ENCODE measurements at places on chromosomes 6 and 20.

DNA sequence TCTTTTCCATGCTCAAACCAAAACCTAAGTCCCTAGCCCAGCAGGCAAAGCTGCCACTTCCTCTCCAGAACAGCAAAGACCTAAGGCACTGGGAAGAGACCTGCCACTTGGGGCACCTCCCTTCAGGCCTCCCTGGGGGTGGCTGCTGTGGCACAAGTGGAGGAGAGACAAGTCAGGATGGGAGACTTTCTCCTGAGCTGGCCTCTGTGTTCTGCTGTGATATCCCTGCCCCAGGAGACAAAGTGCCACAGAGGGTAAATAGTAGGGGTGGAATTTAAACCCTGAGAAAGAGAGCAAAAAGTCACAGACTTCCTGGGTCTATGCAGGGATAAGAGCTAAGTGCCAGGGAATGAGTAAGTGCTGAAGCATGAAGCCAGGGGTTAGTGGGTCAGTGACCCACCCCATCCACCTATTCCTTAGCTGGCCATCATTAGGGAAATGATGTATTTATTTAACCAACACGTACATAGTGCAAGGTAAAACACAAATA, 84.2 kb downstream of the MRPL14 start:
- no peak for DNase-seq

DNA sequence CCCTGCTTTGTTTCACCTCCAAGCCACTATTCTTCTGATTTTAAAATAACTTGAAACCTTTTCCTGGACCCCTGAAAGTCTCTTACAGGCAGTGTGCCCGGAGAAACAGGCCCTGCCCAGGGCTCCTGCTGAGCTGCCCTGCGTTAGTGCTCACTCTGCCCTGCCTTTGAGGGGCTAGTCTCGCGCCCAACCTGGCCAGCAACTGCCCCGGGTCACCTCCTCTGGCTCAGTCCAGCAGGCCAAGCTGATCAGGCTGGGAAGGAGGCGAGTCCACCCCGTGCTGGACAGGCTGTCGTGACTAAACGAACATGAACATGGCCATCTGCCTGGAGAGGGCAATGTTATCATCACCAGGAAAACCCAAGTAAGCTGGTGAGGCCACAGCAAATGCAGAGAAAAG, 245.4 kb downstream of the ANKRD60 start:
- no peak for DNase-seq

DNA sequence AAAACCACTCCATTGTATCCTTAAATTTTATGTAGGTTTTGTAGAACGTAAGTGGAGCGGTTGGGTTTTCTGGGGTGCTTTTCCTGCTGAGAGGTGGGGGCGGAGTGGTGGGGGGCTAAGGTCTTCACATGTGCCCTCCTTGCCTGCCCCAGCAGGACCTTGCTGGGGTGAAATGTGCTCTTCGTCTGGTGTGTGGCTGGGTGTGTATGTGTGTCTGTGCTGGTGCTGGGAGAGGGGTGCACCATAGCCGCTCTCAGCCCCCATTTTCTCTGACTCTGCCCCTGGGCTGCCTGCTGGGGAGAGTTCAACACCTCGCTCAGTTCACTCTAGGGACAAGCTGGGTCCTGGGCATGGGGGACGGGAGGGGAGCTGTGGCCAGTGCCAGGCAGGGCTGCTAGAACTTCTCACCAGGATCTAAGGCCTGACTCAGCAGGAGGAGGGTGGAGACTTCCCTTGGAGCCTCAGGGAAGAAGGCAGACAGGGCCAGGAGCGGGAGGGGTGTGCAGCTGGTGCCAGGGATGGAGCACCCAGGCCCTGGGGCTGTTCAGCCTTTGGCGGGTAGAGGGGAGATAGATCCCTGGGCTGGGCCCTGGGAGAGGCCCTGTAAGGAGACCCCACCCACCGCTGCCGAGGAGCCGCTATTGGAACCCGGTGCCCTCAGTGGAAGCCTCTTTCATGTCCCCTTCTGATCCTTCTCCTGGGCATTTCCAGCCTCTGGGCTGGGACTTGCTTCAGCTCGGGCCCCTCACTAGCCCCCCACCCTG, 4.8 kb downstream of the SOX18 start:
- DNase-seq, result no peak

GRCh38 chr20:32358632-32358882, 426 bp downstream of the ASXL1 start:
- DNase-seq, result no peak

GRCh38 chr6:135054569-135055498, at the start of gene HBS1L:
Gene HBS1L (minus strand): TSS chr6:135054822. CDS start chr6:135054691, 131 bp downstream.
- DNase-seq, result peak; percentile 96

- DNase-seq, result no peak
These were observed 168.4 kb downstream of the FOXC1 start for GRCh38 chr6:1777921-1778685.

GRCh38 chr6:106727480-106728149, 98.2 kb downstream of the QRSL1 start:
- DNase-seq, result no peak

DNA sequence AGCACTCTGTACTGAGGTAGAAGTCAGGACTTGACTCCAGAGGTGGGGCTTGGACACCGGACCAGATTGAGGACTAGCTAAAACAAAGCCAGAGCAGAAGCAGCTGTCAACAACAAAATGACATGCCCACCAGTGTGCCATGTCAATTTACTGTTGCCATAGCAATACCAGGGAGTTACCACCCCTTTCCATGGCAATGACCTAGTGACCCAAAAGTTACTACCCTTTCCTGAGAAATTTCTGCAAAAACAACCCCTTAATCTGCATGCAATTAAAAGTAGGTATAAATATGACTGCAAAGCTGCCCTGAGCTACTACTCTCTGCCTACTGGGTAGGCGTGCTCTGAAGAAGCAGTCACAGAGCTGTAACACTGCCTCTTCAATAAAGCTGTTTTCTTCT, 21.0 kb downstream of the MAP3K5 start:
- DNase-seq, result no peak

DNA sequence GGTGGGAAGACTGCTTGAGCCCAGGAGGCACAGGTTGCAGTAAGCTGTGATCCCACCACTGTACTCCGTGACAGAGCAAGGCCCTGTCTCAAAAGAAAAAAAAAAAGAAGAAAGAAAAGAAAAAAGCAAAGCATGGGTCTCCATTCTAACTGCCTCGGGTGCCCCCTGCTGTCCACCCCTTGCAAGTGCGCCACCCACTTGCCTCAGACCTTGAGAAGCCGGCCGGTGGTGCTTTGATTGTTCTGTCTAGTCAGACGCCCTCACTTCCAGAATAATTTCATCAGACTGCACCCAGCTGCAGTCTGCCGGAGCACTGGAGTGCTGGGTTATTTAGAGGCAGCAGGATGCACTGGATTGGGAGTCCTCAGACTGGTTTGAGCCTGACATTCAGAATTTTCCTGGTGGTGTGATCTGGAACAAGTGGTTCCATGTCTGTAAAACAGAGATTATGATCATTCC, 17.6 kb upstream of the TM9SF4 start:
- no peak for DNase-seq

- DNase-seq, result no peak
These were observed 138.1 kb upstream of the MARCKS start for GRCh38 chr6:113719064-113719463.

- no peak for DNase-seq
These were observed 62.0 kb downstream of the TRIM38 start for GRCh38 chr6:26024651-26025046.

GRCh38 chr20:3128275-3128984, 31.2 kb downstream of the FASTKD5 start:
- DNase-seq, result no peak

DNA sequence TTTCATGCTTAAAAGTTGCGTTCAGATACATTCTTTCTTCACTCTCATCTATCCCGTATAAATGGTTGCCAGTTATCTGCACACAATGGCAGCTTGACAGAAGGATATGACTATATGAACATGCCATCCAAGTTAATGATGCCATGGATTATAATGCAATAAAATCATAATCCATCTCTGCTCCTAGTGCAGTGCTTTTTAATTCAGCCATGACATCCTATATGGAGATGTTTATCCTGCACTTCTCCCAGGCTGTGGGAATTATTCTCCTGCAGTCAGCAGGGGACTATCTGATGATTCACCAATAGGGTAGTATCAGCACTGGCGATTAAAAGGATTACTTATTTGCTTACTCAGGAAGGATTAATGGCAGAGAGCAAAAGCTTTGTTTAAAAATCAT, 273.8 kb downstream of the SAMD5 start:
- DNase-seq, result no peak

- DNase-seq, result no peak
These were observed 3.8 kb downstream of the EYA2 start for GRCh38 chr20:46898423-46898822.

DNA sequence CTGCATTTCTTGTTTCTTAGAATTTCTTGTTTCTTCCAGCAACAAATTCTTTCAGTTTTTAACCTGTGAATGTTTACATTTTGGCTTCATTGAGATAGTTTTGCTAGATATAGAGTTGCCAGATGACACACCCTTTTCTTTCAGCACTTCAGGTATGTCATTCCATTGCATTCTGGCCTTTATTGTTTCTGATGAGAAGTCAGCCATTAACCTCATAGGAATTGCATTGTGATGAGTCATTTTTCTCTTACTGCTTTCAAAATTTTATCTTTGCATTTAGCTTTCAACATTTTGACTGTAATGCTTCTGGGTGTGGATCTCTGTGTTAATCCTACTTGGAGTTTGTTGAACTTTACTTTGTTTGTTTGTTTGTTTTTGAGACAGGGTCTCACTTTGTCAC, 440.3 kb upstream of the HS3ST5 start:
- no peak for DNase-seq

DNA sequence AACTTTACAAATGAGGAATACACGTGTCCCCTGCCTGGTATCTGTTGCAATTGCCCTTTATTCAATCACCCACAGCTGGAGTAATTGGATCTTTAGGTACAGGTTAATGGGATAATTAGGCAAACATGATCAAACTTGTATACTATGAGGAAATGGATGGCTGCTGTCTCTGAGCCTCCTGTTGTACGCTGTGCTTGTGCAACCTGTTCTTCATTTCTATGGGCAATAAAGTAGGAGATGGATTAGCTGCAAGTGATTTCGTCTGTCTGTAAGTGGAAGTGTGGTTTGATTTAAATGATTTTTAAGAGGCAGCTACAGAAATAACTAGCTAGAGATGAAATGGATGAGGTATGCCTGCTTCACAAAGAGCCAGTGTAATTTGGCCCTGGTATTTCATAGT, 474.1 kb downstream of the RNF144B start:
- no peak for DNase-seq

DNA sequence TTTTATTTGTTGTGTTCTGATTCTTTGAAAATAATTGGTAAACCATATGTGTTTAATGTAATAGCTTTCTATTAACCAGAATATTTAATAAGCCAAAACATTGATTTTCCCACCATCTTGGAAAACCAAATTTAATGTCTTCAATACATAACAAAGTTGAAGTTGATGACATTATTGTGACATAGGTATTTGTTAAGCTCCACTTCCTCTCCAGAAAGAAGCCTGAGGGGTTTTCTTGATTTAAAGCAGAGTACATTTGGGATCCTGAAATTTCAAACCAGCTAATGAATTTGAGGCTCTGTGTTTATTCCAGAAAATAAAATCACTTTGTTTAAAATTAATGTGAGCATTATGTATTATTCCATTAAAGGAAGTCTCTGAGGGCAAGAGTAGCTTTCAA, 106.3 kb downstream of the PERP start:
- DNase-seq, result no peak

DNA sequence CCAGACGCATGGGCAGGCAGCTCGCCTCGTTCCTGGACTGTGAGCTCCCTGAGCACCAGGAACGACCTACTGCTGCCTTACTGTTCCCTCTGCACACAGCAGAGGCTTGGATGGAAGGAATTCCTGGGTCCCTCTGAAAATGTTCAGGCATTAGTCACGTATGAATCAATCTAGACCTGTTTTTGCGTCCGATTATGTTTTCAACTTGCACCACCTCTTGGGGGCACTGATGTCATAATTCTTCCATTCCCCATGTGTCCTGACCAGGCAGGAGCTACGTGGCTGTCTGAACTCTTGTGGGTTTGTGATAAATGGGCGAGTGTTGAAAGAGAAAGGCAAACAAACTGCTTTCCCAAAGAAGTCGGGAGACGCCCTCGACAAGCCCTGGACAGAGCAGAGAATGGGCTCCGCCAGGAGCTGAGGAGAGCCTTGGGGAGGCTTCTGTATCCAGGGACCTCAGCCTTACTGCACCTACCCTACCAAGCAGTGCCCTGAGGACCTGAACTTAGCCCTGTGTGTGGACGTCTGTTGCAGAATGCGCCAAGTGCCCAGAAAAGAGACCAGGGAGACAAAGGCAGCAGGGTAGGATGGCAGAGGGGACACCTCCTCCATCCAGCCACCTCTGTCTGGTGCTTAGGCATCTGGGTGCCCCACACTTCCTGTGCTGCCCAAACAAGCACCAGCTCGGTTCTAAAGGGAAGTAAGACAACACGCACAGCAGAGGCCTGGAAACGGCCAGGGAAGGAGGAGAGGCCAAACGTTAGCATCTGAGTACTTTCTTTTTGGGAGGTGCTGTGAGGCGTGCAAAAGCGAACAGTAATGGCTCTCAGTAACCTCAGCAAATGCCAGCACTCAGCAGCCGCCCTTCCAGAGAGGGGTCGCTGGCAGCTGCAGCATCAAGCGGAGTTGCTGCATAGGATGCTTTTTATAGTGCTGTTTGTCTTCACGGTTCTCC, 124.2 kb downstream of the LY86 start:
- DNase-seq, result no peak

DNA sequence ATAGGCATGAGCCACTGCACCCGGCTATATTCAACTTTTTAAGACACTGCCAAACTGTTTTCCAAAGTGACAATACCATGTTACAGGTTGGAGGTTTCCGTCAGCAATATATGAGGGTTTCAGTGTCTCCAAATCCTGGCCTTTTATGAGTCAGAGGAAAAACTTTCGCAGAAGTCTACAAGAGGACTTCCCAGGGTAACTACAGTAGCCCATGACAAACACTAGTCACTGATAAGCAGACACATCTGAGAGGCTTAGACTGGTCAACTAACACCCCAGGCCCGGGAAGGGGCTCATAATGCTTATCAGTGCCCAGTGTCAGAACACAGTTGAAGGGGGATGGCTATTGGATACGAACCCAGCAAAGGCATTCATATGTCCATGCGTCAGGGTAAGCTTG, 85.4 kb downstream of the SOX4 start:
- DNase-seq, result no peak

GRCh38 chr6:154491567-154492470, 18.7 kb downstream of the CNKSR3 start:
- DNase-seq, result no peak

DNA sequence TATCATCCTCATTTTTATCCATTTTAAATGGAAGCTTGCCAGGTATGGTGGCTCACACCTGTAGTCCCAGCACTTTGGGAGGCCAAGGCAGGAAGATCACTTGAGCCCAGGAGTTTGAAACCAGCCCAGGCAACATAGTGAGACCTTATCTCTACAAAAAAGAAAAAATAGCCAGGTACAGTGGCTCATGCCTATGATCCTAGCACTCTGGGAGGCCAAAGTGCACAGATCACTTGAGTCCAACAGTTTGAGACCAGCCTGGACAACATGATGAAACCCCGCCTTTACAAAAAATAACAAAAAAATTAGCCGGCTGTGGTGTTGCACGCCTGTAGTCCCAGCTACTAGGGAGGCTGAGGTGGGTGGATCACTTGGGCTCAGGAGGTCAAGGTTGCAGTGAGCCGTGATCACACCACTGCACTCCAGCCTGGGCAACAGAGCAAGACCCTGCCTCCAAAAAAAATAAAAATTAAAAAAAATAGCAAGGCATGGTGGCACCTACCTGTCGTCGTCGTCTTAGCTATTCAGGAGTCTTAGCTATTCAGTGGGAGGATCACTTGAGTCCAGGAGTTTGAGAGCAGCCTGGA, 89.0 kb downstream of the TCP11 start:
- no peak for DNase-seq

- DNase-seq, result no peak
These were observed 193.1 kb downstream of the DOK5 start for GRCh38 chr20:54668271-54669039.

- DNase-seq, result no peak
These were observed 71.8 kb upstream of the NNAT start for GRCh38 chr20:37449276-37449675.
